Activated T-helper 17 cell treated with anti-CD3 and anti-CD28 coated beads, Interleukin-2, amount 50 U/mL, for 72 hours (primary cell): ENCODE measurements at places on chromosomes 12 and 14. TPM values are rescaled to one million over a fixed set of nuclear protein-coding genes. Genes with fewer than 3 reads are reported as not detected.

GRCh38 chr14:60242429-60242828, 6.6 kb upstream of the PPM1A start:
- no peak for ATAC-seq
- no peaks in the 10 kb centered on the region for H3K36me3 ChIP-seq
- no peak overlapping the region for H3K27ac ChIP-seq

GRCh38 chr14:77914073-77914721, 114.3 kb downstream of the ADCK1 start:
- no peak overlapping the region for H3K27ac ChIP-seq
- no peak for ATAC-seq
- H3K27me3 ChIP-seq = no peaks in the 10 kb centered on the region
- H3K36me3 ChIP-seq = no peaks in the 10 kb centered on the region
- no peaks in the 10 kb centered on the region for H3K4me1 ChIP-seq
- H3K4me3 ChIP-seq = no peak overlapping the region

DNA sequence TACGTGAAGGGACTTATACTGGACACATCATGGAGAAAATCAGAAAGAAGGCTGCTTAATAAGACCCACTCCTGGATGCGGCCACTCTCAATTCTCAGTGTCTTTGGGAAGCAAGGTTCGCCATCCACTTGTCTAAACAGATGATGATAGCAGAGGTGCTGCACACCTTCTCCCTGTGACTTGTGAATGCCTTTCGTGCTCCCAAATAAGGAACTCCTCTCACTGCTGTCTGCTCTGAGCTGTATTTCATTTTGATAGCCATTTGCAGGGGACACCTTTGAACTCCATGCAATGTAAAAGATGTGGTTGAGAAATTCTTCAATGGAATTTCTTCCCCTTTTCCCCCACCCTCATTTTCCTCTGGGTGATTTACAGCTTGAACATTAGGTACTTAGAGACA, 11.6 kb downstream of the RMST start:
- no peaks in the 10 kb centered on the region for H3K27me3 ChIP-seq
- no peak overlapping the region for H3K27ac ChIP-seq

- H3K4me1 ChIP-seq = peaks cover 17% of the 10 kb centered on the region
- H3K27me3 ChIP-seq = no peaks in the 10 kb centered on the region
- no peak for ATAC-seq
- peaks cover 100% of the 10 kb centered on the region for H3K36me3 ChIP-seq
- peak overlapping the region; percentile 98 for H3K27ac ChIP-seq
Measured at GRCh38 chr14:22510527-22511110, 78.4 kb downstream of the DAD1 start.

- no peak overlapping the region for H3K4me3 ChIP-seq
- no peaks in the 10 kb centered on the region for H3K4me1 ChIP-seq
- no peak overlapping the region for H3K27ac ChIP-seq
- H3K36me3 ChIP-seq = no peaks in the 10 kb centered on the region
- no peaks in the 10 kb centered on the region for H3K27me3 ChIP-seq
Measured at GRCh38 chr12:26091822-26092221, 33.0 kb downstream of the BHLHE41 start.

SMCO3 gene
- not detected for total RNA-seq

FOXG1 gene
- total RNA-seq = not detected

TAS2R19 gene
- total RNA-seq = 3.9 TPM

DNA sequence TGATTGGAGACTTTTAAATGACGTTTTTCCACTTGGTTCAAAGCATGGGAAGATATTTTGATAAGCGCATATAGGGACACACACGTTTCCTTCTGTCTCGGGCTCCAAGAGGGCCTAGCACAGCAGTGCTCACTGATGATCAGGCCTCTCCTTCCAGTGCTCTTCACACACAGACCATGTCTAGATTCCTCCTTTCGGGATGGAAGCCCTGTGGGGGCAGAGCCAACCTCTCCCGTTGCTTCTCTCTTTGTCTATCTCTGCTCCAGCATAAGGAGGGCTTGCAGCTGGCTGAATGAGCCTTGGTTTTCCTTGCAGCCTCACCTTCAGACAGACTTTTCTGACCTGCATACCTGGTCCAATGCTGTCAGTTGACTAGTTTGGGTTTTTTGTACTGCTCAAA, 22.3 kb downstream of the GPRC5D start:
- no peak for ATAC-seq
- H3K27ac ChIP-seq = no peak overlapping the region
- peaks cover 3% of the 10 kb centered on the region for H3K27me3 ChIP-seq
- no peaks in the 10 kb centered on the region for H3K36me3 ChIP-seq
- H3K4me3 ChIP-seq = no peak overlapping the region

- H3K27me3 ChIP-seq = peaks cover 35% of the 10 kb centered on the region
- ATAC-seq = no peak
- H3K36me3 ChIP-seq = no peaks in the 10 kb centered on the region
- H3K4me3 ChIP-seq = no peak within 1 kb of the TSS
- no peak within 1 kb of the TSS for H3K27ac ChIP-seq
Measured at GRCh38 chr12:15322164-15323061, at the start of gene PTPRO. Gene PTPRO, plus strand, starts transcription at chr12:15322508.

- no peaks in the 10 kb centered on the region for H3K27me3 ChIP-seq
- no peak overlapping the region for H3K27ac ChIP-seq
- H3K36me3 ChIP-seq = peaks cover 22% of the 10 kb centered on the region
- peaks cover 6% of the 10 kb centered on the region for H3K4me1 ChIP-seq
- H3K4me3 ChIP-seq = no peak overlapping the region
- ATAC-seq = peak; percentile 91
Measured at GRCh38 chr14:45246691-45247090, 6.3 kb downstream of the MIS18BP1 start.

DNA sequence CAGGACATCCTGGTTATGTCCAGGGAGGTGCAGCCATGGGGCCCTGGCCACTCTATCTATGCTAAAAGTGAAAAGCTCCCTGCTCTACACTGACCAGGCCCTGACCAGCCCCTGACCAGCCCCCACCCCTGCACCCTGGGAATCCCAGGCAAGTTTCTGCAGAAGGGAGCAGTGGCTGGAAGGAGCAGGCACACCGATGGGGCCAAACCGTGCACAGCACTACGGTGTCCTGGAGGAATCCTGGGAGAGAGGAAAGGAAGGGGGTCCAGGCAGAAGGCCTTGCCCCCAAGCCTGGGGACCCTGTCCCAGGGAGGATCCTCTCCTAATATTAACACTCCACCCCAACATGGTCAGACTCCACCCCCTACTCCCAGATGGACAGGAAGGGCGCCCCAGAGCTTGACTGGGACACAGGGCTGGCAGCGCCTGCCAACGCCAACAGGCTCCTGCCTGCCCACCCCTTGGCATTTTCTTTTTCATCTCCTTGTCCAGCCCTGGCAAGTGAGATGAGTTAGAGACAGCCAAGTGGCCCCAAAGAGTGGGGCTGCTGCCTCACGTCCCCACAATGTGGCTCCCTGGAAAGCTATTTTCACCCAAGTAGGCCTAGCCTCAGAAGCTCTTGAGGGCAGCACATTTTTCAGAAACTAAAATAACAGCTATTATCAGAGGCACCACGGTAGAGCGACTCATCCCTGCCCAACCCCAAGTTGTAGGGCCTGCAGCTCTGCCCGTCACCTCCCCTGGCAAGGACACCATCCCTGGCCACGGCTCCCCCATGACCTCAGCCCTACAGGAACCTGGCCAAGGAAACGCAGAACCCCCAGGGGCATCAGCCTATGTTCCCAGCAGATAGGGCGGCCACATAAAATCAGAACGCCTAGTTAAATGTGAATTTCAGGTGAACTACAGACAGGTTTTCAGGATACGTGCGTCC, 82.6 kb downstream of the SCARB1 start:
- H3K27ac ChIP-seq = no peak overlapping the region
- no peak overlapping the region for H3K4me3 ChIP-seq
- peaks cover 8% of the 10 kb centered on the region for H3K4me1 ChIP-seq

MYF5 gene
- total RNA-seq = not detected

GRCh38 chr12:67504026-67504425, 144.5 kb upstream of the DYRK2 start:
- no peak overlapping the region for H3K4me3 ChIP-seq
- no peaks in the 10 kb centered on the region for H3K36me3 ChIP-seq
- no peak overlapping the region for H3K27ac ChIP-seq
- no peak for ATAC-seq
- peaks cover 10% of the 10 kb centered on the region for H3K4me1 ChIP-seq
- no peaks in the 10 kb centered on the region for H3K27me3 ChIP-seq

DNA sequence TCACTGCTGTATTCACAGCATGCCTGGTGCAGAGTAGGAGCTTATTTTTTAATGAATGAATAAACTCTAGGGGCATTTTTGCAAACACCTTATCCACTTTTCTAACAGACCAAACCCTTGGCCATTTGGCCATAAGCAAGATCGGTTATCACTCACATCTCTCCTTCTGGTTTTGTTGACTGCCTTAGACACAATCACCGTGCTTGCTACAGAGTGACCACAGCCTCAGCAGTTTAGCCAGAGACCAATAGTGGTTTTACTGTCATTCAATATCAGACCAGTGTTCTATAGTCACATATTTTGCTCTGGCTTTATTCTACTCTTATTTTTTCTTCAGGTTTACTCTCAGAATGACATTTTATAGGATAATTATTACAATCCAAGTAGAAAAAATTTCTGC, 2.2 kb downstream of the KLRB1 start:
- H3K27ac ChIP-seq = peak overlapping the region; percentile 83
- peak overlapping the region; percentile 83 for H3K4me3 ChIP-seq
- H3K36me3 ChIP-seq = no peaks in the 10 kb centered on the region
- no peaks in the 10 kb centered on the region for H3K27me3 ChIP-seq

TRHDE gene
- total RNA-seq = not detected

DNA sequence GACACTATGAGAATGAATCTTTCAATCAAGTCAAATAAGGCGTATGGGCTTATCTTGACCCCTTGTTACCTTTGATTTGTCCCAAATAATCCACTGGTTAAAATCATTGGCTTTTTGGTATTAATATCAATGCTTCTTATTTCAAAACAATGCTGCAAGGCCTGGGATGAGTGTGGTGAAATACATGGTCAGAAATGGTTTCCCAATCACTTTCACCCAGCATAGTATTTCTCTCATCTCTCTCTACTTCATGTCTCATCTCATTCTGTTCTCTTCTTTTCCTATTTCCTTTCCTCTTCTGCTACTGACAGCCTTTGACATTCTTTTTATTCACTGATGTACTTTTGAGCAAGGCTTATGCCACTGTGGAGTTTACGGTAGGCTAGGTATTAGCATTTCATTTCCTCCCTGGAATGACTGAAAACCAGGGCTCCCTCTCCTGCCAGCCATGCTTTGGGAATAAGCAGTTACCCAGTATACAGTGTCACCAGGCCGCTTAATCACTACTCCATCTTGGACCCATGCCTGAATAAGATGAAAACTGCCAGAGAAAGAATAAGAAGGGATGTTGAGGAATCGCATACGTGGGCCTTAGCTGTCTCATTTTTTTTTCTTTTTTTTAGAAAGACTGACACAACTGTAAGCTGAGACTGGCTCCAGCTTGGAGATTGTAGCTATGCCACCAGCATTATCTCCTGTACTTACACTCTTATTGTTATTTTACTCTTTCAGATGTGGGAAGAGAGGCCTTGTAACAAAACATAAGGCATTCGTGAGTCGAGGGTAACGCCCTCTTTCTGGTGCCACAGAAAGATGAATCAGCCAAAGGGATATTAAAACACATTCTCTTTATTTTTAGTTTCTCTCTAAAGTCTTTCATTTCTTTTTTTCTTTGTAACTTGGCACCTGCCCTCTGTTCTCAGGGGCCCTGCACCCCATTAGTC, 53.5 kb downstream of the IGF1 start:
- no peaks in the 10 kb centered on the region for H3K36me3 ChIP-seq
- no peak overlapping the region for H3K27ac ChIP-seq
- H3K4me3 ChIP-seq = no peak overlapping the region
- H3K27me3 ChIP-seq = peaks cover 2% of the 10 kb centered on the region
- ATAC-seq = no peak

HOXC12 gene
- not detected for total RNA-seq

FAM234B gene
- 14.7 TPM for total RNA-seq

DNA sequence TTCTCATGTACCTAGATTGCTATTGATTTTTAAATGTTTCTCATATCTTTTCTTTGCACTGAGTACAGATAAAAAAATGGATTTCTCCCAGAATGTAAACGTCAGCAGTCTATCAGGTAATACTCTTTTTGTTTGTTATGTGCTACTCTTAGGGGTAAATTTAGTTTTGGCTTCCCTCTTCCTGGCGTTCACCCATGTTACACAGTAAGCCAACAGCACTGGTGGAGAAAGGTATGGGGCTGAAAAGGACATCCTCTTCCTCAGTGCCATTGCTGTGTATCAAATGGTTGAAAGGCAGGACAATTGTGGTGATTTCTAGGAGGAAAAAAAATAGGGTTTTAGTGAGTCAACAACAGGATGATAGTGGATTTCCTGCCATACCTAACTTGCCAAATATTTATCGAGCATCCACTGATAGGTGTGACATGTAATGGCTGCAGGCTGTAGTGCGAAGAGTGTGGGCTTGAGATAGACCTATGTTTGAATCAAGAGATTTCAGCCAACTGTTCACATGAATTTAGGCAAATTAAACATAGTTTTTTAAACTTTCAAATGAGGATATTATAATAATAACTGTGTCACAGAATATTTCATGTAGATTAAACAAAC, 7.5 kb downstream of the KLRF2 start:
- no peaks in the 10 kb centered on the region for H3K27me3 ChIP-seq
- ATAC-seq = no peak
- no peak overlapping the region for H3K27ac ChIP-seq
- no peaks in the 10 kb centered on the region for H3K4me1 ChIP-seq
- no peaks in the 10 kb centered on the region for H3K36me3 ChIP-seq
- H3K4me3 ChIP-seq = no peak overlapping the region

BIN2 gene
- total RNA-seq = 45.8 TPM

DNA sequence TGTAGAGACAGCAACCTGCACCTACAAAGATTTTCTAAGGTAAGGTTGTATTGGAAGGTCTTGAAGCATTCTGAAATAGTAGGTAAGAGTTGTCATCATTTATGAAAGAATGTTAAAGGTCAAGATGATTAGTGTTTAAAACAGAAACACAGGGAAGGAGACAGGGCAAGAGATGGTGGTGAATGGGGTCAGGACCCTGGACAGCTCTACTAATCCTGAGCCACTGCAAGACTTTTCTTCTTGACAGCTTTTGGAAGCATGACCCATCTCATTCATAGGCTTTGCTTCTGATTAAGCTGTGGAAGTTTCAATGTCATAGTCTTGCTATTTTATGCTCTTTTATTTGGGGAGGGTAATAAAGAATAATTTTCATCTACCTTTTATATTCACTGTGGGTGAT, 75.5 kb upstream of the CAND1 start:
- ATAC-seq = no peak
- no peak overlapping the region for H3K27ac ChIP-seq
- no peak overlapping the region for H3K4me3 ChIP-seq
- H3K36me3 ChIP-seq = no peaks in the 10 kb centered on the region
- H3K4me1 ChIP-seq = no peaks in the 10 kb centered on the region

- no peak overlapping the region for H3K4me3 ChIP-seq
- H3K36me3 ChIP-seq = no peaks in the 10 kb centered on the region
- ATAC-seq = no peak
- H3K27ac ChIP-seq = no peak overlapping the region
- H3K27me3 ChIP-seq = no peaks in the 10 kb centered on the region
Measured at GRCh38 chr12:73460212-73460611, 1077.4 kb upstream of the ATXN7L3B start.

DNA sequence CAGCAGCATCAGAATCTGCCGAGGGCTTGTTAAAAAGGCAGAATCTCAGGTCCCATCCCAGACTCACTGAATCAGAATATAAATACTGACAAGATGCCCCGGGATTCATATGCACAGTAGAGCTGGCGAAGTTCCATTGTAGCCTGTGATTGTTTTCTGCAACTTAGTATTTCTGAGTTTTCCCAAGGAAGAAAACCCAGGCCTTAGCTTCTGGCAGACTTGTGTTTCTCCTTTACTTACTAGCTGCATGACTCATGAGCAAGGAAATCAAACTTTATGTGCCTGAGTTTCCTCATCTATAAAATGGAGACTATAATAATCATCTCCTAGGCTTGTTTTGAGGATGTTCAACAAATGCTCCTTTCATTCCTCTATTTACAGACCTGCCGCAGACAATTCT, 278.5 kb upstream of the PLEKHG7 start:
- H3K4me1 ChIP-seq = peaks cover 11% of the 10 kb centered on the region
- H3K4me3 ChIP-seq = no peak overlapping the region
- no peaks in the 10 kb centered on the region for H3K36me3 ChIP-seq
- no peak overlapping the region for H3K27ac ChIP-seq
